ENCODE measurements at places on chromosomes 6 and 20.

- no peak overlapping the region for H3K27ac ChIP-seq
- H3K36me3 ChIP-seq = no peaks in the 10 kb centered on the region
- DNase-seq = no peak
- peaks cover 15% of the 10 kb centered on the region for H3K4me1 ChIP-seq
- H3K4me3 ChIP-seq = no peak overlapping the region
- peaks cover 29% of the 10 kb centered on the region for H3K27me3 ChIP-seq
Observed at GRCh38 chr6:150029749-150030148, 4.4 kb upstream of the RAET1L start.

GRCh38 chr6:152170313-152170701 lies 362.8 kb downstream of the ESR1 start:
- peaks cover 10% of the 10 kb centered on the region for H3K36me3 ChIP-seq
- no peaks in the 10 kb centered on the region for H3K27me3 ChIP-seq
- no peak overlapping the region for H3K27ac ChIP-seq
- no peak overlapping the region for H3K4me3 ChIP-seq
- DNase-seq = no peak
- H3K4me1 ChIP-seq = peaks cover 5% of the 10 kb centered on the region

- DNase-seq = no peak
- no peaks in the 10 kb centered on the region for H3K36me3 ChIP-seq
- H3K27ac ChIP-seq = no peak overlapping the region
- no peaks in the 10 kb centered on the region for H3K27me3 ChIP-seq
- H3K4me3 ChIP-seq = no peak overlapping the region
Observed at GRCh38 chr6:153167907-153168306, 36.8 kb upstream of the RGS17 start.

DNA sequence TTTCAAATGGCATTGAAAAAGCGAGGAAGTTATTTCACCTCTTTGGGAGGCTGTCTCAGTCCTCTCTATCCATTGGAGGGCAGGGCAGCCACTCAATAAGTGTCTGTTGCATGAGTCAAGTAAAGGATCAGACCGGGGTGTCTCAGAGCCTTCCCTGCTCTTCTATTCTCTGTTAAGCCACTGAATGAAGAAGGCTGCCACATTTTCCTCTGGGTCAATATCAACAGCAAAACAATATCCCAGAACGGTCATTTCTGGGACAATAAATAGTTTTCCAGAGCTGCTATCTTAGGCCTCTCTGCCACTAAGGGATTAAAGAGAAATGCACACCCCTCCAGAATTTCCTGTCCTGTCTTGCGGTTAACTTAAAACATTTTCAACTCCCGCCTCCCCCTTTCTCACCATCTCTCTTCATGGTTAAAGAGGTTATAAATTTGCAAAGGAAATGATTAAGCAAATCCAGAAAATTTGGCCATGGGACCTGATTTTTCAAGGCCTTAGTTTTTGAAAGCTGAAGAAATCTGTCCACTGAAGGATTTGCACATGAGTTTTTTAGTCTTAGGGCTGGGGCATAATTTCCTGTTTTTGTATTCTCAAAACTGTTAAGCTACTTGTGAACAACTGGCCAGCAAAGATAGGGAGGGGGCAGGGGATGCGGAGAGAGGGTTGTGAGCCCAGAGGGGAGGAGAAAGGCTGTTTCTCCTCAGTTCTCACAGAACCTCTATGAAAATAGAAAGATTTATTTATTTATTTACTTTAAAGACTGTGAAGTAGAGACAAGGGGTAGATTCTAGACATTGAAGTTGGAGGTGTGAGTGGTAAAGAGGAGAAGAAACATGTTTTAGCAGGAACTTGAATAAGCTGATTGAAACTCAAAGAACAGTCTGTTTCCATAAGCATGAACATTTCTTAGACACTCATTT lies 135.7 kb downstream of the BCAS1 start:
- no peak overlapping the region for H3K4me3 ChIP-seq
- peak overlapping the region; percentile 71 for H3K27ac ChIP-seq
- no peaks in the 10 kb centered on the region for H3K36me3 ChIP-seq
- H3K4me1 ChIP-seq = peaks cover 23% of the 10 kb centered on the region
- no peaks in the 10 kb centered on the region for H3K27me3 ChIP-seq

GRCh38 chr6:50846144-50846851 lies 27.6 kb downstream of the TFAP2B start:
- DNase-seq = no peak
- H3K27ac ChIP-seq = peak overlapping the region; percentile 61
- no peaks in the 10 kb centered on the region for H3K36me3 ChIP-seq
- H3K27me3 ChIP-seq = peaks cover 80% of the 10 kb centered on the region
- H3K4me3 ChIP-seq = no peak overlapping the region

GRCh38 chr20:57173041-57173440 lies 93.4 kb downstream of the BMP7 start:
- no peak overlapping the region for H3K4me3 ChIP-seq
- H3K27me3 ChIP-seq = no peaks in the 10 kb centered on the region
- H3K36me3 ChIP-seq = peaks cover 3% of the 10 kb centered on the region

- H3K4me1 ChIP-seq = no peaks in the 10 kb centered on the region
- H3K27ac ChIP-seq = no peak overlapping the region
- no peak for DNase-seq
- no peak overlapping the region for H3K4me3 ChIP-seq
- peaks cover 15% of the 10 kb centered on the region for H3K36me3 ChIP-seq
Observed at GRCh38 chr6:136371959-136372358, 82.3 kb upstream of the BCLAF1 start.

DNA sequence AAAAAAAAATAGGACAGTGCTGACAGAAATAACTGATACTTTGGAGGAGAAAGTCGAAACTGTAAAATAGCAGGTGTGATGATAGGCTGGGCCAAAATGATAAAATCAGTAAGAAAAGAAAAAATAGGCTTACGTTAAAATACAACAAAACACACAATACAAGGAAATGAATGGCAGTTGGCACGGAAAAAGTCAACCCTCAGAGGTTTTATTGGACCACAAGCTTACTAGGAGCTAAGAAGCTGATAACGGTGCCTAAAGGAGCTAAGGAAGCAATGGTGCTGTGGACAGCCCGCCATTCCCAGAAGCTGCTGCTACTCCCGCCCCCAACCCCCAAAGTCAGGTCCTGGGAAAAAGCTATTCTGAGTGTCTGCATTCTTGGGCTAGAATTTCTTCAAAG lies 55.9 kb upstream of the RNF146 start:
- no peaks in the 10 kb centered on the region for H3K4me1 ChIP-seq
- no peaks in the 10 kb centered on the region for H3K36me3 ChIP-seq
- DNase-seq = no peak
- H3K4me3 ChIP-seq = no peak overlapping the region
- no peak overlapping the region for H3K27ac ChIP-seq

DNA sequence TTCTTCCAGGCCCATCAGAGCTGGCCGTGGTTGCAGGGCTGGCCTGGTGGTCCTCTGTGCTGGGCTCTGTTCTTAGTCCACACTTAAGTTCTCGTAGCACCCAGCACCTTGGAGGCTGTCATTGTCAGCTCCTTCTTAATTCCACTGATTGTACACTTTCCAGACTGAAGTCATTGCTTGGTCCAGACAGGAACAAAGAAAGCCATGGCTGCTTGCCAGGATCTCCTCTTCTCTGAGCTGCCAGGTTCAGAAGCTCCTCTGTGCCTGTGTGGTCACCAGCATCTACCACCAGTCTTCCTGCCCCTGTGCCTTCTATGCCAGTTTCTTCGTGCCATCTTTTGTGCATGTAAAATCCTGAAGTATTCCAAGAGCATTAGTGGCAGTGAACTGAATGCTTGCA lies 39.5 kb upstream of the PCMTD2 start:
- H3K27ac ChIP-seq = no peak overlapping the region
- no peaks in the 10 kb centered on the region for H3K36me3 ChIP-seq
- no peak overlapping the region for H3K4me3 ChIP-seq
- H3K27me3 ChIP-seq = peaks cover 14% of the 10 kb centered on the region
- DNase-seq = no peak
- H3K4me1 ChIP-seq = peaks cover 22% of the 10 kb centered on the region

DNA sequence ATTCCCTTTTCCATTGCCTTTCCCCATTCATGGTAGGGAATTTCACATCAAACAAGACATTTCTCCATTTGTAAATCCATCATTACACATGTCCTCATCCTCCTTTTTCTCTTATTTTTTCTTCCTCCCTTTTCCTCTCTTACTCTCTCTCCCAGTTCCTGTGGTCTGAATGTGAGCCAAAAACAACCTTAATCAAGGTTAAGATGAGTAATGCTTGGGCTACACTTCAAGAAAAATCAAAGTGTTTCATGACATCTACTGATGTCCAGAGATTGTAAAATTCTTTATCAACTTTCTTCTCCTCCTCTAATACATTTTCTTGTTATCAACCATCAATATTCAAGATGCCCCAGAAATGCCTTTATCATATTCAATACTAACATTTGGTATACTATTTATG lies 208.0 kb upstream of the PRND start:
- H3K4me3 ChIP-seq = no peak overlapping the region
- H3K27me3 ChIP-seq = no peaks in the 10 kb centered on the region
- H3K36me3 ChIP-seq = no peaks in the 10 kb centered on the region
- no peak overlapping the region for H3K27ac ChIP-seq

DNA sequence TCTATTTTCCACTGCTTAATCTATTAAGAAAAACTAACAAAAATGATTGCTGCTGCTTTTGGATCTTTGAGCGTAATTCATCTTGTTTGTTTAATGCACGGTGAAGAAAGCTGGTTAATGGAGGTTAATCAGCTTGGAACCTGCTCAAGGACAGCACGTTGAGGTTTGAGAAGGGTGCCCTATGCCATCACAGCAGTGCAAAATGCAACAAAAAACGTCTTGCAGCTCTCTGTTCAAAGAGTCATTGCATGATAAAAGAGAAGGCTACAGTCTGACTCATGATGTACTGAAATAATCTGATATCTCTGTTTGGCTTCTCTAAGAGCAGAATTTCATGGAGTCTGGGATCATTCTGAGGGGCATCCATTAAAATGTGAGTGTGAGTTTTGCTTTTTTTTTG lies 80.6 kb upstream of the PREP start:
- H3K4me1 ChIP-seq = peaks cover 13% of the 10 kb centered on the region
- no peak overlapping the region for H3K4me3 ChIP-seq
- H3K27me3 ChIP-seq = no peaks in the 10 kb centered on the region
- H3K36me3 ChIP-seq = no peaks in the 10 kb centered on the region
- H3K27ac ChIP-seq = no peak overlapping the region
- no peak for DNase-seq
